ENCODE measurements at places on chromosomes 11 and 22.

DNA sequence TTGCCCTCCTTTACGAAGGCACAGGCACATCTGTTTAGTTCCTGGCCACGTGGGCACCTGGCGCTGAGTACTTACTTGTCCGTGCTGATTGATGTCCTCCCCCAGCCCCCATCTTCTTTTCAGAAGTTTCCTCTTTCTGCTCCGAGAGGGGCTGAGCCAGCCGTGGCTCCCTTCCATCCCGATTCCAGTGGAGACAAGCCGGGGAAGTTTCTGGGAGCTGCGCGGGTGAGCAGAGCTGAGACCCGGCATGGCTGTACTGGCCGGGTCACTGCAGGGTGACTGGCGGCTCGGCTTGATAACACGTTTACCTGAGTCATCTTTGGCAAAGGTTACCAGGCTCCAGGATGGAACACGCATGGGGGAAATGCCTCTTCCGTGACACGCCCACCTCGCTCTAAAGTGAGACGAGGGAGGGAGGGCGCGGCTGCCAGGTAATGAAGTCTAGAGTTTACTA is 45.4 kb upstream of the ATXN10 start:
- DNase-seq, result no peak

GRCh38 chr22:48574776-48575617 is 1252.7 kb downstream of the BRD1 start:
- peak; percentile 69 for DNase-seq

GRCh38 chr11:46075928-46076327 is 45.3 kb downstream of the PHF21A start:
- no peak for DNase-seq

DNA sequence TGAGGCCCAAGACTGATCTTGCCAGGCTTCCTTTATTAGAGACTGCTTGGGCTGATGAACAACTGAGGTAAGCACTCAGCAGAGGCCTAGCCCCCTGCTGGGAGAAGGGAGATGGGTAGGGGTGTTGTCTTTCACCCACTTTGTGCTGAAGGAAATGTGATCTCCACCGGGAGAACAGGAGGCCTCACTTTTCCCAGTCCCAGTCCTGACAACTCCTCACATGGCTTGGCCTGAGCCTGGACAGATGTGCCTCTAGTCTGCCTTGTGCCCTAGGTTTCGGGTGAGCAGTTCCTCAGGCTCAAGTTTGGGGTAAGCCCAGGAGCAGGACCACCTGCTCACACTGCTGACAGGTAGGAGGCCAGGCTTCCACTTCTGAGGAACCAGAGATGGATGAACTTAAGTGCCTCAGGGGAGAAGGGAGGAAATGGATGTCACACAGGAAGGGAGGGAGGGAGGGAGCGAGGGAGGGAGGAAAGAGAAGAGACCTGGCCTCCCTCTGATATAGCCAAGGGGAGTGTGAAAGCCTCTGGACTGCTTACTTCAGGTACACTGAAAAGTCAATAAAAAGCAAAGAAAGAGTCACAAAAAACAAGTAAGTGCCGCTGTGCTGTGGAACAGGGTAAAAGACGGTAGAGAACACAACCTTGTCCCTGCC is 8.1 kb downstream of the CLPB start:
- peak; percentile 94 for DNase-seq

GRCh38 chr11:33475993-33476392 is 218.8 kb downstream of the HIPK3 start:
- peak; percentile 78 for DNase-seq

- no peak for DNase-seq
Measured at GRCh38 chr11:57260937-57261783, 24.1 kb upstream of the APLNR start.

- DNase-seq, result no peak
Measured at GRCh38 chr11:126346586-126346940, 8.9 kb upstream of the ST3GAL4 start.

All from NCI-H2171 treated with DMSO at 0.1 percent for 48 hours (cell line).